ENCODE measurements at places on chromosomes 1 and 21.

GRCh38 chr1:103497404-103497803 lies 28.1 kb upstream of the RNPC3 start:
- DNase-seq: no peak

- no peak for DNase-seq
Observed at GRCh38 chr1:159291424-159291823, 10.7 kb upstream of the FCER1A start.

GRCh38 chr1:76759950-76760349 lies 107.3 kb upstream of the ST6GALNAC5 start:
- DNase-seq: no peak

DNA sequence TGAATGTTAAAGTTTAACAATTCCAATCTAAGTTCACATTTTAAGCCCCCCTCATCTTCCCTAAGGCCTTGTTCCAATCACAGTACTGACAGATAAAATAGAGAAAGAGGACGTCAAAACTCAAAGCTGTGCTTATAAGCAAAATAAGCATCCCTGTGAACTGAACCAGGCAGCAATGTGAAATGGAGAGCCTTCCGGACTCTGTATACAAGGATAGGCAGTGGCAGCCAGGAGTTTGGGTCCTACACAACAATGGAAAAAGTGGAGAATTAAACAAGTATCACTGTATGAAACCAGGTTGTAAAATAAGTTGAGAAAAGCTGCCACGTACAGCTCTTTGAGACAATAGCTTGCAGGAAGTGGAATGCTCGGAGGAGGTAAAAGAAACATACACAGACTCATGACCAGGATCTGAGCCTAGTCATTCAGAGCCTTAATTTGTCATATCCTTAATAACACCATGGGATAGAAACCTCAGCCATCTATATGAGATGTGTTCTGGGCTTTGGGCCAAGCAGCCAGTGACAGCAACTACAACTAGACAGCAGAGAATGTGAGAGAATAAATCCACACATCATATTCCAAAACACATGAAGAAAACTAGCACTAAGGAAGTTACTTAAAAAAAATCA lies 55.2 kb upstream of the PALMD start:
- no peak for DNase-seq

DNA sequence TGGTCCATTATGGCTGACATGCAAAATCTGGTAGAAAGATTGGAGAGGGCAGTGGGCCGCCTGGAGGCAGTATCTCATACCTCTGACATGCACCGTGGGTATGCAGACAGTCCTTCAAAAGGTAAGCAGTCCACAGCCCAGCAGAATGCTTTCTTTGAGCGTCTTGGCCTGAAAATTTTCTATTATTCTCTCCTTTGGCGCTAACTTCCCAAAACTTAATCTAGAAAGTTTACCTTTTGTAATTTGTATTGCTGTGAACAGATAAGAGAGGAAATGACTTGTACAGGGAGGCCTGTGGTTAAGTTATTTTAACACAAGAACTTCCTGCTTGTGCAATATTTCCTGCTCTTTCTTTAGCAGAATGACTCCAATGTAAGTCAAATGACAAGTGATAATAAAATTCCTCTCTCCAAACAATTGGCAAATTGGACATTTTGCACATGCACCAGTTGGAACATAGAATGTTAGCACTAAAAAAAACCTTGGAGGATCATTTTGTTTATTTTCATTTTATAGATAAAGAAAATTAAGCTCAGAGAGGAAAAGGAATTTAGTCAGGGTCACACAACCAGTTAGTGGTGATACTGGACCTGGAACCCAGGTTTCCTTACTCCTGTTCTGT lies 18.9 kb downstream of the CAP1 start:
- DNase-seq: no peak

DNA sequence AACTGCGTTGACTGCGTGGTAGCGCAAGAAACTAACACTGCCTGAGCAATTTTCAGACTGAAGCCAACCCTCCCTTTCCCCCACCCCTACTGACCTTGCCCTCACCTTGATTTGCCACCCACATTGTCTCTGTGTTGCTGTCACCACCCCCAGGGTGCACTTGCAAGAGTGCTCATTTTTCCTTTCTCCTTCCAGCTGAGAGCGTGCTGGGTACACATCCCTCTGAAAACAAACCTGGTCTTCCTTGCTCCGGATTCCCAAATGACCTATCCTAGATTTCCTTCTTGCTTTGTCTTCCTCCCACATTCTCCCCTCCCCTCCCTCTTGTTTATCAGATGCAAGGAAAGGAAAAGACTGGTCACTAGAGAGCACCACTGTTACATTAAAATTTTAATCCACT lies 24.2 kb downstream of the MPZ start:
- no peak for DNase-seq

DNA sequence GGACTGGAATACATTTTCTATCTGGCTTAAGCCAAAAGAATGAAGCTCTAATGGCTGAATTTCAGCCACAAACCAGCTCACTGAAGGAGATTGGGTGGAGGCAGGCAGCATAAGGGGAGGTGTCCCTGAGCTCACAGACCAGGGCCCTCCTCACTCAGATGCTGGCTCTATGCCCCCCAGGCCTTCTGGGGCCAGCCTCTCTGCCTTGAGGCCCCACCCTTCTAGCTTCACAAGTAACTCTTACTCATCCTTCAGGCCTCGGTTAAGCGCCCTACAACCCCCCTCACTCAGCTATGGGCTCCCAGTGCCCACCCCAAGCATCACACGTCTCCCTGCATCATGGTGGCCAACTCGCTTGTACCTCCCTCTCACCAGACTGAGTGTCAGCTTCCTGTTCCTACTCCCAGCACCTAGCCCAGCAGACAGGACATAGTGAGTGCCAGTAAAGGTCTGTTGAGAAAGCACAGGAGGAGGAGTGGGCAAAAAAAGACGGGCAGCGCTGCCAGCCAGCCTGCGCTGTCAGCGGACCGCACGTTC lies 40.8 kb upstream of the GPR157 start:
- DNase-seq: no peak

GRCh38 chr1:14120895-14121294 lies 420.9 kb downstream of the PRDM2 start:
- no peak for DNase-seq

DNA sequence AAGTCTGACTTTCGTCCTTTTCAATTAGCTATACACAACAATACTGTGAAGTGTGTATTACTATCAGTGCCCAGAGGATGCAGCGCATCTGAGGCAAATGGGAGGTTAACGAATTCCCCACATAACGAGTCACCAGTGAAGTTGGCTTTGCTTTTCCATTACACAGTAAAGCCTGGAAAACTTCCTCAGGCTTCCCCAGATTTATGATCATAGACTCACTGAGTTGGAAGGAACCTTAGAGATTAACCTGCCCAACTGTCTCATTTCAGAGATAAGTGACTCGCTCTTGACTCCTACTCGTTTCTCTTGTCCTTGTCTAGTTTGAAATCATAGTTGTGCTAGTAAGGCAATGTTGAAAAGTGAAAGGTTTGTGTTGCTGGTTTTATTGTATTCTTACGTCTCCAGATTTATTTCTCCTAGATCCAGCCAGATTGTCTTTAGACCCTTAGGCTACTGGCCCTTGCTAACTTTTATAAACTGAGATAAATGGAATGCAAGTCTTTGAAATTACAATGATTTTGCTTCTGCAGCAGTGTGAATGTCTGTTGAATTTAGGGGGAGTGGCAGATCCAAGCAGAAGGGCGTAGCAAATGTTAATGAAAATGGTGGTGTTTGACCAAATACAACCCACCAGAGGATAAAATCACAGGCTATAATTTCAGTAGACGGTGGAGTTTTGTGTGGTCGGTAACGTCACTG lies 17.3 kb downstream of the S1PR1 start:
- no peak for DNase-seq

DNA sequence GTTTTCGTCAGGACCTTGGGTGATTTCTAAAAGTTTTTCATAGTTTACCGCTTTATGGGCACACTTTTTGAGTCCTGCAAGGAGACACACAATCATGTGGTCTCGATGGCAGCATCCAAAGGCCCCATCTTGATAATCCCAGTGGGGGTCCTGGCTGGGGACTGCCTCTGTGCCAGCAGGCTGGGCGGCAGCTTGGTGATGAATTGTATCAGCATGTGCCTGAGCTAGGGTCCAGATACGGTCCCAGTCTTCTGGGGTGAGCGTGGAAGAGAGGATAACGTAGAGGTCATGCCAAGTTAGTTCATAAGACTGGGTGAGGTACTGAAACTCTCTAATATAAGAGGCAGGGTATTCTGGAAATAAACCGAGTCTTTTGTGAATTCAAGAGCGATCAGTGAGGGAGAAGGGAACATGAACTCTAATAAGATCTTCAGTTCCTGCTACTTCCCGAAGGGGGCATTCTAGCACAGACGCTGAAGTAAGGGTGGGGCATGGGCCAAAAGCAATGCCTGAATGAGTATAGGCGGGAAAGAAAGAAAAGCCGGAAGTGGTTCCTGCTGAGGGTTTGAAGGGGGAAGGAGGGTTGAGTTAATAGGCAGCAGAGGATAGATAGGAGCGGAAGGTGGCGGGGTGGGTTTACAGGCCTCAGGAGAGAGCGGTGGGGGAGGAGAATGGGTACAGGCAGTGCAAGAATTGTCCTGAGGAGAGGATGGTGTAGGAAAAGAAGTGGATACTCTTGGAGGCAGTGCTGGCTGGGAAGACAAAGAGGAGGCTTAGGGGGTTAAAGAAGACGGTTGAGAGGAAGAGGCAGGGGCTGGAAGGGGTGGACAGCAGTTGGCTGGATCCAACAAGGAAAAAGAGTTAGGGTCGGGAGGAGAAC lies 1.6 kb downstream of the ERVH48-1 start:
- peak; percentile 85 for DNase-seq

DNA sequence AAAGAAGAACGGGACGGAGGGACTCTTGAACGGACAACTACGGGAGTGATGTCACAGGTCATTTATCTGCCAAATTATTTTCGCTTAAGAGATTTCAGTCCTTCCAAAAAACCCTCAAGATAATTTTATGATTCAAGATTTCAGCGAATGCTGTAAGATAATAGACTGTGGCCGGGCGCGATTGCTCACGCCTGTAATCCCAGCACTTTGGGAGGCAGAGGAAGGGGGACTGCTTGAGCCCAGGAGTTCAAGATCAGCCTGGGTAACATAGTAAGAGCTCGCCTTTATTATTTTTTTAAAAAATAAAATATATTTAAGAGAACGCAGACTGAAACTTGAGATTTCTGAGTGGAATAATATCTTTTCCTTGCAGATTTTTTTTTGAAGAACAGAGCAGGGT lies 609 bp downstream of the RWDD2B start:
- no peak for DNase-seq

- DNase-seq: no peak
Observed at GRCh38 chr1:159913451-159914192, 11.7 kb downstream of the TAGLN2 start.

All from globus pallidus (tissue), 1 donor.